ENCODE measurements at places on chromosomes 16 and 17.

- no peak for DNase-seq
Measured at GRCh38 chr16:4032768-4033167, 83.5 kb downstream of the ADCY9 start.

DNA sequence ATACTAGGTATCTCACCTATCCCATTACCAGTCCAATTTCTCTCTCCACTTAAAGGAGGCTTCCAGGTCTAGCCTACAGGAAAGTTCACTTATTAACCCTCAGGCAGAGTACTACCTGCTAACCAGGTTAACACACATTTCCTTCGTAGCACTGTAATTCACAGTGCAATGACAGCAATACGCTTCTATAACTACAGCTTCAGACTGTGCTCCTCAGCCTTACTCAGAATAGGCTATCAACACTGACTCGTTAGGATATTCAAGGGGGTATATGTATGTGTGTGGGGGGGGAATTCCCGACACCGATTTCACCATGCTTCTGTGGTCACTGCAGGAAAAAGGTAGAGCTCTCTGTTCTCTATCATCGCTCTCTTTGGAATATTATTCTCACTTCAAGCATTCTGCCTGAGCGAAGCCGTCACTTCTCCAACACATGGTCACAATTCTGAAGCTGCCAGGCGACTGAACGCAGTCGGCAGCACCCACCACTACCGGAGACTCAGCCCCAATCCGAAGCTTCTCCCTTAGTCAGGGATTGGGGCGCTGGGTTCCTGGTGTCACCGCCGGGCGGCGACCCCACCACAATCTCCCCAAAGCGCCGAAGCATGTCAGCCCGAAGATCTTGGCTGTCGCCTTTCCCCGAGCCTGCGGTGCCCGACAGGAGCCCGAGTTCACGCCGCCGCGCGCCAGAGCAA is 618 bp downstream of the GGA3 start:
- no peak for DNase-seq

DNA sequence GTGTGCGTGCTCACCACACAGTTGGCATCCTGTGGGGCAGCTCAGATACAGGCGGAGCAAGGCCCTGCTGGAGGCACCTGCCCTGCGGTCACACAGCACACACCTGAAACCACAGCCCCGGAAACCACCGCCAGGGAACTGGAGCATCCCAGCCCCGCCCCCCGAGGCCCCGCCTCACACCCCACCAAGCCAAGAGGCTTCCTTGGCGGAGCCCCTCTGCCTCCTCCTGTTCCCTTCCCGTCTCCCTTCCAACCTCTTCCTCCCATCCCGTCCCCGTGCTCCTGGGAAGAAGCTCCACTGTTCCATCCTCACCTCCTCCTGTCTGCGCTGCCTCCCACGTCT is 205.5 kb downstream of the NTN1 start:
- no peak for DNase-seq

GRCh38 chr16:17467923-17468540 is 2.7 kb downstream of the XYLT1 start:
- no peak for DNase-seq

GRCh38 chr17:258045-258734 is 76.7 kb upstream of the DOC2B start:
- peak; percentile 11 for DNase-seq

DNA sequence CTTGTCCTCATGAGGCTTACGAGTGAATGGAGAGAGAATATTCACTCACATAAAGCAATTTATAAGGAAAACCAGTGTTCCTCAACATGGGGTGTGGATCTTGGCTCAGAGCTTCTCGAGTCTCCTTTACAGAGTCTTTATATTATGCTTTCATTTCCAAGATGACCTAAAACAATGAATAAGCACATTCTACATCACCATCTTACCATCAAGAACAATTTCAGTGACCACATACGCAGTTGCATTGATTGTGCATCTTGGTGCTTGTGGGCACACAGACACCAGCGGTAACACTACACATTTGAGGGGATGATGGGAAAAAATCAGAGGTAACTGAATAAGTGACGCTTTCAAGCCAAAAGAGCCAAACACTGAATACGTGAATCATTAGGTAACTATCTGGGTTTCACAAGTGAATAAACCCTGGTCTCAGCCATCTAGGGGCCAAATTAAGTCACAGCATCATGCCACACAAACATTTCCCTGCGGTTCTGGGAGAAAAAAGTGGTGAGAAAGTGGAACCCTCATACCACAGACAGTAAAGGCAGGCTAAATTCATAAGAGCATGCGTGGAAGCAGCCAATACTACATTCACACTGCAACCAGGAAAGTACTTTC is 9.4 kb downstream of the CWC25 start:
- no peak for DNase-seq

DNA sequence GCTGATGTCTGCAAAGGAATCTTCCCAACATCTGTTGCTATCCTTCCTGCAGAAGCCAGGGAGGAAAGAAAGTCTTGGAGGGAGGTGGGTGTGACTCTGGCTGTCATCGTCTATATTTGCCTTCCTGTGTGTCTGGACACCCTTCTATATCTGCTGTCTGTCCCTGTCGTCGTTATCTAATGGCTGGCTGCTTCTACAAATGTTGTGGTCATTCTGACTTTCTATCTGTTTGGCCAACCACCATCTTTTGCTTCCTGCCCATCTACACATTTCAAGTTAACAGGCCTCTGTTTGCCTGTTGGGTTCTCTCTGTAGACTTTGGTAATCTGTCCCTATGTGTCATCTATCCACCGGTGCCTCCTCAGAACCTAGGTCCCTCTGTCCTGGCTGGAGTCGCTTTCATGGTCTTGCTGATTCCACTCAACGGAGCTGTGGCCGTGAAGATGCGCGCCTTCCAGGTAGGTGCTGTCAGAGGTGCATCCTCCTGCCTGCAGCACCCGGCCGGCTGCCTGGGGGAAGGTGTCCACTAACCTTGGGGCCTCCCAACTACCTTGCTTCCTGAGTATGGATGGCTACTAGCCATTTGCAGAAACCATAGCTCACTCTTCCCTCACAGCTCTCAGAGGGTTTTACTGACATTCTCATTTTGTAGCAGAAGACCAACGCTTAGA is 30.2 kb downstream of the ABCC3 start:
- DNase-seq, result no peak

GRCh38 chr16:78895681-78896080 is 704.9 kb downstream of the MAF start:
- no peak for DNase-seq

GRCh38 chr16:58582971-58583765 is 46.5 kb downstream of the CNOT1 start:
- DNase-seq, result no peak

DNA sequence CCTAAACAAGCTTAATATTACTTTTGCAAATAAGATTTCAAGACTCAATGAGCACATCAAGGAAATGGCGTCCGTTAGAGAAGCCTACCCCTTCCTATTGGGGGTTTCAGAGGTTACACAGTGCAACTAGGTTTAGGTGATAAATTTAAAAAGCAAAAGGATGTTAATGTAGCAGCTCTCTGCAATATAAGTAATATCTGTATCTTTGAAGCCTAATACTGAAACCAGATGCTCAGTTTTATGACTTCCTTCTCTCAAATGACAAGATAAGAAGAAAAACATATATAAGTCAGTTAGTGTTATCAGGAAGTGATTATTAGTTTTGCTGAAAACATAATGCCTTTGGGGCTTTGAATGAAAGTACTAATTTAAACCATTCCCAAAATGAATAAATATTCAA is 54.3 kb upstream of the MED13 start:
- DNase-seq, result no peak

DNA sequence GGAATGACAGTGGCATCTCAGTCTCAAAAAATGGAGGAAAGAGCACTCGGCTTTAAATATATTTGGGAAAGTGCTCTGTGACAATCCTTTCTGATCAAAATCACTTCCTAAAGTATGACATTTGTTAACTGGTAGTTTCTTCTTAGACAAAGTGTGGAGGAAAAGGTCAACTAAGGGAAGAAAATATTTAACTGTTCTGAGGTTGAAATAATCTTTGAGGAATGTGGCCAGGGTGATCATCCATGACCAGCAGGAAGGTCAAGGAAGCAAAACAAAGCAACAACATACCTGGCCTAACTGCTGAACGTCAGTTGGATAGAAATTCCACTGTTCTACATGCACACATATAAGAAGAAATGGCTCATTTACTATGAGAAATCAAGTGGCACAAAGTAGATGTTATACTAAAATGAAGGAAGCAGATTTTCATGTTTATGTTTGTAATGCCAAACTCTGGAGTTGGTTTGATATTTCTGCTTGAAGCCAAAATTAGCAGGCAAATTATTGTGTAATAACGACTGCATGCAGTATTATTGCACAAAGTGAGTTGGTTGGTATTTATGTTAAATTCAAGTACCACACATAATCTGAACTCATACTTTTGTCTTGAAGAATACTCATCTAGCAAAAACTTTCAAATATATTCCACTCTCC is 87.3 kb upstream of the CORO6 start:
- DNase-seq, result no peak

- no peak for DNase-seq
Measured at GRCh38 chr17:74842599-74843351, 16.9 kb downstream of the GRIN2C start.

DNA sequence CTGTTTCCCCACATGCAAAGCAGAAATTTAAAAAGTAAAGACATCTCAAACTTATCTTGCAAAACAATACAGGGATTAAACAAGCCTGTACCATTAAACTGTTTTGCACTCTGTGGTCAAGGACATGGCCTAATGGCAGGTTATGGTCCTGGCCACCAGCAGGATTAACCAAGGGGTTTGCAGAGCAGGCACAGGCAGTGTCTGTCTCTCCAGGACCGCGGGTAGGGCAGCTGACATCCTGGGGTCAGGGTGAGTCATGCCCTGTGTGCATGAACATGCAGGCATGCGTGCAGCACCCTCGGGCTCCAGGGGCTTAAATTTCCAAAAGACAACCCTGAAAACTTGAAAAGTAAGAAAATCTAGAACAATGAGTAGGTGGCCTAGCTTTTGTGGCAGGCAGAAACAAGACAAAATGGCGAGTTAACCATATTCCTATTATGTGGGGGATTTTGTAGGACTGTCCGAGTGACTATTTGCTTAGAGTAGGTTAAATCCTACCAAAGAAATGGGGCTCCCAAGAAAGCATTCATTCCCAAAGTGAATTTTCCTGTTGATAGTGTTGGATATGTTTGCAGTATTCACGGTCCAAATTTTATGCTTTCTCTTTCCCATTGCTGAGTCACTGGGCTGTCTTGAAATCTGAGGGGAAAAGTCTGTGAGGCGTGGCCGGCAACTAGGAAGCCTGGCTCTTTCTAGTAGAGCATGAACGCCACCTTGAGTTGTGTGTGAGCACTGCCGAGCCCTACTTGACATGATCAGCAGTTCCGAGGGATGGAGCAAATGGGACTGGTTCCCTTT is 158.4 kb upstream of the FAM20A start:
- DNase-seq, result no peak

DNA sequence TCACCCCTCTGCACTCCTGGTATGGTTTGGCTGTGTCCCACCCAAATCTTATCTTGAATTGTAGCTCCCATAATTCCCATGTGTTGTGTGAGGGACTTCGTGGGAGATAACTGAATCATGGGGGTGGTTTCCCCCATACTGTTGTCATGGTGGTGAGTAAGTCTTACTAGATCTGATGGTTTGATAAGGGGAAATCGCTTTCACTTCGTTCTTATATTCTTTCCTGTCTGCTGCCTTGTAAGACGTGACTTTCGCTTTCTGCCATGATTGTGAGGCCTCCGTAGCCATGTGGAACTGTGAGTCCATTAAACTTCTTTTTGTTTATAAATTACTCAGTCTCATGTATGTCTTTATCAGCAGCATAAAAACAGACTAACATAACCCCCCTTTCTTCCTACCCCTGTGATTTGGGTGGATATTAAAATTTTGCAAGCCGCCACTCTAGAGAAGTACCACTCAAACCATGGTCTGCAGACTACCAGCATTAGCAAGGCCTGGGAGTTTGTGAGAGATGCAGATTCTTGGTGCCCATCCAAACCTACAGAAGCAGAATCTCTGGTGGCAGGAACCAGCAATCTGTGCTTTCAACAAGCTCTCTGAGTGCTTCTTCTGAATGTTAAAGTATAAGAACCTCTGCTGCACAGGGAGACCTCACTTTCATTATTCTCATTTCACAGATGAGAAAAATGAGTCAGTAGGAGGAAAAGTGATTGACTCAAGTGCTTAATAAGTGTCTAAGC is 999.5 kb upstream of the EEF2KMT start:
- DNase-seq, result no peak

- DNase-seq, result peak; percentile 45
Measured at GRCh38 chr16:87076950-87077749, 240.0 kb downstream of the C16orf95 start.

DNA sequence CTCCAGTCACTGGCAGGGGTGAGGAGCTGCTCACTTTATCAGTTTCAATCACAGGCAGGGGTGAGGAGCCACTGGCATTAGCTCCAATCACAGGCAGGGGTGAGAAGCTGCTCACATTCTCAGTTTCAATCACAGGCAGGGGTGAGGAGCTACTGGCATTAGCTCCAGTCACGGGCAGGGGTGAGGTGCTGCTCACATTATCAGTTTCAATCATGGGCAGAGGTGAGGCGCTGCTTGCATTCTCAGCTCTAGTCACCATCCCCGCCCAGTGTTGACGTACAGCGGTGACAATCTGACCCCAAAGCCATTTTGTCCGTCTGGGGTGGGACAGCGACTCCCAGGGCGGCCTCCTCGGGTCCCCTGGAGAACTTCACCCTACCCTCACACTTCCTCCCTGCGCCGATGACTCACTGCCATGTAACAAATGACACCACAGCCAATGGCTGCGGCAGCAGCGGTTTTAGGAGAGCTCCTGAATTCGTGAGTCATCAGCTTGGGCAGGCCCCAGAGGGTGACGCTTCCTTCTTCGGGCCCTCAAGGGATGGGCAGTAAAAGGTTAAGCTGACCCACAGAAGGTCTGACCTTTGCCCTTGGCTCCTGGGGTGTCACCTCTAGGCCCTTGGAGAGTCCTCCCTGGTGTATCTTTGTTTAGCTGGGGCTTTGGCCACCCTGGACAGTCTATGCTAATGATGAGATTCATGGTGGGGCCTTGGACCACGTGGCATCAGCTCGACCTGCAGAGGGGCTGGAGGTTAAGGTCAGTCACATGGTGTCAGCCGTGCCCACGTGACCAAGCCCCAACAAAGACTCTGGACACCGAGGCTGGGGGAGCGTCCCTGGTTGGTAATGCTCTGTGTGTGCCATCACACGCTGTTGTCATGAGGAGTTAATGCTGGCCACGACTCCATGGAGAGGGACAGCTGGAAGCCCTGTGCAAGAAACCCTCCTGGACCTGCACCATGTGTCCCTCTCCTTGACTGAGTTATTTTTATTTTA is 171.7 kb downstream of the C16orf95 start:
- no peak for DNase-seq

- DNase-seq, result no peak
Measured at GRCh38 chr16:23748630-23749029, 6.2 kb upstream of the CHP2 start.

DNA sequence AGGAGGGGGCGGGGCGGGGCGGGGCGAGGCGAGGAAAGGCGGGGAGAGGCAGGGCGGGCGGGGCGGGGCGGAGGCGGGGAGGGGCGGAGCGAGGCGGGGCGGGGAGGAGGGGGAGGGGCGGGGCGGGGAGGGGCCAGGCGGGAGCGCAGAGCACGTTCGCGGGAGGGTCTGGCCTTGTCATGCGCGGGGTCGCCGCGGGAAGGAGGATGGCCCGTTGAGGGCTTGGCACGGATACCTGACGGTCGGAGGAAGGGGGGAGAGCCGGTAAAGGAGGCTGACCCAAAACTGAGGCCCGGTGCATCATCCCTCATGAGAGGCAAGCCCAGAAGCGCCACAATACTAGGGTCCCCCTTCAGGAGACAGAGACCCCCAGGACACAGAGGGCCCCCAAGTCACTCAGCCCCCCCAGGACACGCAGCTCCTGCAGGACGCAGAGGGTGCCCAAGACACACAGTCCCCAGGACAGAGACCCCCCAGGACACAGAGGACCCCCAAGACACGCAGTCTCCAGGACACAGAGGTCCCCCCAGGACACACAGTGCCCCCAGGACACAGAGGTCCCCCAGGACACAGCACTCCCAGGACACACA is 593 bp upstream of the WDR45B start:
- peak; percentile 62 for DNase-seq

Measured in activated CD4-positive, CD25-positive, alpha-beta regulatory T cell treated with anti-CD3 and anti-CD28 coated beads, Interleukin-2, amount 50 U/mL, for 72 hours (primary cell).